Testis (tissue), 5 donors: ENCODE measurements at places on chromosomes 3 and 15. TPM values are rescaled to one million over a fixed set of nuclear protein-coding genes. Genes with fewer than 3 reads are reported as not detected.

GRCh38 chr3:113241292-113242095 is 30.1 kb downstream of the BOC start:
- peak overlapping the region; percentile 36 for H3K27ac ChIP-seq
- H3K27me3 ChIP-seq = no peaks in the 10 kb centered on the region
- H3K36me3 ChIP-seq = no peaks in the 10 kb centered on the region

GRCh38 chr3:195348426-195349115 is 77.6 kb upstream of the XXYLT1 start:
- no peak overlapping the region for H3K4me3 ChIP-seq
- H3K27me3 ChIP-seq = no peaks in the 10 kb centered on the region
- H3K36me3 ChIP-seq = no peaks in the 10 kb centered on the region
- H3K27ac ChIP-seq = no peak overlapping the region
- no peaks in the 10 kb centered on the region for H3K4me1 ChIP-seq
- DNase-seq = no peak

The GNAT1 gene
- 0.93 TPM for total RNA-seq

The P2RY12 gene
- not detected for total RNA-seq

GRCh38 chr3:124766113-124767095 is 36.2 kb downstream of the UMPS start:
- no peaks in the 10 kb centered on the region for H3K27me3 ChIP-seq
- peaks cover 10% of the 10 kb centered on the region for H3K4me1 ChIP-seq

GRCh38 chr3:50658831-50659230 is 15.9 kb upstream of the DOCK3 start:
- no peaks in the 10 kb centered on the region for H3K27me3 ChIP-seq
- H3K4me3 ChIP-seq = no peak overlapping the region
- no peaks in the 10 kb centered on the region for H3K36me3 ChIP-seq
- no peak overlapping the region for H3K27ac ChIP-seq
- H3K4me1 ChIP-seq = no peaks in the 10 kb centered on the region

The CHP1 gene
- 61.9 TPM for total RNA-seq

GRCh38 chr15:28975766-28976179 is 90.0 kb downstream of the APBA2 start:
- no peak overlapping the region for H3K4me3 ChIP-seq
- H3K36me3 ChIP-seq = no peaks in the 10 kb centered on the region
- peak; percentile 69 for DNase-seq
- no peaks in the 10 kb centered on the region for H3K27me3 ChIP-seq
- H3K27ac ChIP-seq = no peak overlapping the region

The GOLGA8G gene
- 57.9 TPM for total RNA-seq

DNA sequence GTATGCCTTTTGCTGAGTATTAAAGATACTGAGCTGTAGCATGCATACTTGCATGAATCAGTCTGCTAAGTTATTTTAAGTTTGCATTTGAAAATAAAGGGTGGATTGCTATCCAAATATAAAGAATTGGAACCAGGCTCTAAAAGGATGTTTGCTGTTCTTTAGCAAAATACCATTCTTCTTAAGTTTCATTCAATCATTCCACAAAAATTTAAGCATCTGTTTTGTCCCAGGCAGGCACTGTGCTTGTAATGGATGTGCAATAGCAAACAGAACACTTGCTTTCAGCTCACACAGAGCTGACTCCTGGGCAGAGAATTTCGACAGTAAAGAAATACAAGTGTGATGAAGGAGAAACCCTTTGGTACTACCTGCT is 151.1 kb downstream of the PGPEP1L start:
- H3K4me3 ChIP-seq = no peak overlapping the region
- H3K4me1 ChIP-seq = peaks cover 52% of the 10 kb centered on the region
- no peak for DNase-seq
- H3K27ac ChIP-seq = no peak overlapping the region
- no peaks in the 10 kb centered on the region for H3K36me3 ChIP-seq

The EFHB gene
- total RNA-seq = 22.0 TPM

GRCh38 chr3:189038773-189039745 is 132.7 kb upstream of the TPRG1 start:
- DNase-seq = no peak
- H3K4me3 ChIP-seq = no peak overlapping the region
- H3K27ac ChIP-seq = no peak overlapping the region
- no peaks in the 10 kb centered on the region for H3K27me3 ChIP-seq
- no peaks in the 10 kb centered on the region for H3K4me1 ChIP-seq

The ROPN1 gene
- 139 TPM for total RNA-seq

GRCh38 chr3:160099834-160100233 is 111.2 kb downstream of the IL12A start:
- no peaks in the 10 kb centered on the region for H3K4me1 ChIP-seq
- no peak for DNase-seq
- H3K27ac ChIP-seq = no peak overlapping the region
- no peaks in the 10 kb centered on the region for H3K36me3 ChIP-seq

The BOC gene
- 33.6 TPM for total RNA-seq

GRCh38 chr15:93283854-93284253 is 194.8 kb upstream of the RGMA start:
- peaks cover 11% of the 10 kb centered on the region for H3K4me1 ChIP-seq
- H3K4me3 ChIP-seq = no peak overlapping the region
- no peak for DNase-seq
- H3K27ac ChIP-seq = no peak overlapping the region

DNA sequence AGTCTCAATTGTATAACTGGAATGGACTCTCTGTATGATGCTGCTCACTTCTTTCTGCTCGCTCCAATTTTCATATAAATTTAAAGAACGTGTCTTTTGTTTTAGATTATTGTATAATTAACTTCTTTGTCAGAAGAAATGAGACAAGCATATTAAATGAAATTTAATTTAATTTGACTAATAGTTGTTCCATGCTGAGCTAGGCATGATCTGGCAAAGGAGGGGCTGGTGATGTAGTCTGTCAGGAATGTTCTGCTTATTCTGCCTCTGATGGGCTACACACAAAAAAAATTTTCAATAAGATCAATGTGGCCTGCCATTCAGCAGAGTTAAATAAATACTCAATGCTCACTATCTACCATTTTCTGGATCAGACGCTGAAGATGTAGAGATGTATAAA is 208.4 kb upstream of the CD96 start:
- H3K27ac ChIP-seq = no peak overlapping the region
- H3K27me3 ChIP-seq = no peaks in the 10 kb centered on the region
- DNase-seq = no peak
- H3K4me1 ChIP-seq = peaks cover 3% of the 10 kb centered on the region
- H3K36me3 ChIP-seq = no peaks in the 10 kb centered on the region

The ITGB5 gene
- total RNA-seq = 76.9 TPM

DNA sequence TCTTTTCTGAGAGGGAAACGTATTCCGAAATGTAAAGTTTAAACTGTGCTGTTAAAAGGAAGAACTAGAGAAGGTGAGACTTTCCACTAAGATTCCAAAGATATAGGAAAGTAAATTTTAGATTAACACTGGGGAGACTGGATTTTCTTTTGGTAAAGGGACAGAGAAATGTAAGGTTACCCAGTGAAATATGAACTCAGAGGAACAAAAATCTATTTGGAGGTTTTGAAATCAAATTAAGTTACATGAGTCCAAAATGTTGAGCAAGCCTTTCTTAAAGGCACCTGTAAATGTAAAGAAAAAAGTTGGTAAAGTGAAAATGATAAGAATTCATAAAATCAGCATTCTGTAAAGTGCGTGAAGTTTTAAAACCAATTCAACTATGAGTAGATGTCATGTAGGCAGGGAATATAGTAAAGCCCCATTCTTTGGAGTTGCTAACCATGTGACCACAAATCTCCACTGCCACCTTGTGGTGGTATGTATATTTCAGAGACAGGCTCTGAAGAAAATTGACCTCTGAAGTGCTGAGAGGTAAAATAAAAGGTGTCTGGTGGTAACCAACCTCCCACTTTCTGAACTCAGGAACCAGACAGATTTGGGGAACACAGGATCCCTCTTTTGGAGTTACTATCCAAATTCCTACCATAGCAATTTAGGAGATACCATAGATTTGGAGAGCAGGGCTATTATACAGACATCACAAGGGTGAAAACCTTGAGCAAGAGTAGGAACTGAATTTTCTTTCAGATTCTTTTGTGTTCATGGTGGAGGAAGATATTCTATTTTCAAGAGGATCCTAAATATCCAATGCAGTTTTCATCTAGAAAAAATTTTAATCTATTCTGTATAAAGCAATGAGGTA is 215.3 kb downstream of the ROBO2 start:
- no peaks in the 10 kb centered on the region for H3K36me3 ChIP-seq
- H3K27me3 ChIP-seq = no peaks in the 10 kb centered on the region
- no peak overlapping the region for H3K27ac ChIP-seq
- no peaks in the 10 kb centered on the region for H3K4me1 ChIP-seq
- peak; percentile 75 for DNase-seq

DNA sequence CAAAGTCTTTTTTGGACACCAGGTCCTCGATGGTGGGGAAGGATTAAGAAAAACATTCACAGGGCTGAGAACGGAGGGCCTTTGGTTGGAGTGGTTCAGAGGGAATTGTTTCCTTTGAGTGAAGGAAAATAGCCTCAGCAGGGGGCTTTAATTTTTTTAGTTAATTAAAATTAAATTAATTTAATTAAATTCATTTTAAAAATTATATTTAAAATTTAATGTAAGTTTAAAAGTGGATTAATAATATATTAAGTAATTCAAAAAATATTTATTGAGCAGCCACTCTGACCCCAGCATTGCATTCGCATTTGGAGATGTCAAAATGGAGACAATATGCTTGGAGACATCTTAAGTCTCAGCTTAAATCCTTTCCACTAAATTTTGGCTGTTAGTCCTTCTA is 136.7 kb downstream of the KCNH8 start:
- no peaks in the 10 kb centered on the region for H3K36me3 ChIP-seq
- no peaks in the 10 kb centered on the region for H3K4me1 ChIP-seq
- H3K27me3 ChIP-seq = no peaks in the 10 kb centered on the region
- no peak overlapping the region for H3K27ac ChIP-seq
- DNase-seq = no peak
- H3K4me3 ChIP-seq = no peak overlapping the region

GRCh38 chr3:127288343-127288742 is 497 bp upstream of the PRR20G start:
- DNase-seq = no peak
- H3K27me3 ChIP-seq = no peaks in the 10 kb centered on the region
- no peaks in the 10 kb centered on the region for H3K4me1 ChIP-seq

The SLC28A2 gene
- total RNA-seq = not detected

- H3K27ac ChIP-seq = no peak overlapping the region
- H3K4me3 ChIP-seq = no peak overlapping the region
- no peaks in the 10 kb centered on the region for H3K4me1 ChIP-seq
- no peaks in the 10 kb centered on the region for H3K36me3 ChIP-seq
- DNase-seq = no peak
These were observed 695.8 kb downstream of the TUSC7 start for GRCh38 chr3:117405359-117405758.

- no peaks in the 10 kb centered on the region for H3K36me3 ChIP-seq
- H3K4me3 ChIP-seq = no peak overlapping the region
- H3K27me3 ChIP-seq = no peaks in the 10 kb centered on the region
These were observed 643.3 kb upstream of the ARRDC4 start for GRCh38 chr15:97317163-97317562.

The NSMCE3 gene
- 24.8 TPM for total RNA-seq

DNA sequence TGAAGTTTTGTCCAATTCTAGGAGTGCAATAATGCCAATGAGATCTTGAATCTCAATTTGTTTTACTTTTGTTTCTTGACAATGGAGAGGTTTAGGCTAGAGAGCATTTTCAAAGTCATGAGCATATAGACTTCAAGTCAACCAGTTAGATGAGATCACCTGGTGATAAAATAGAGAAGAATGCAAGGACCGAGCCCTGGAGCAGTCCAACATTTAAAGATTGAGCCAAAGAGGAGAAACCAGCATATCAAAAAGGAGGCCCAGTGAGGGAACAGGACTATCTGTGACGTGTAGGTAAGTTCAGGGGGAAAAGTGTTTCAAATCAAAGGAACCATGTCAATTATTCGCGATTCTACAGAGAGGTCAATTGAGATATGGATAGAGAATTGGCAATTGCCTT is 1.7 kb upstream of the PIAS1 start:
- no peaks in the 10 kb centered on the region for H3K27me3 ChIP-seq
- H3K36me3 ChIP-seq = no peaks in the 10 kb centered on the region
- H3K27ac ChIP-seq = no peak overlapping the region
- H3K4me1 ChIP-seq = peaks cover 17% of the 10 kb centered on the region
- DNase-seq = no peak

DNA sequence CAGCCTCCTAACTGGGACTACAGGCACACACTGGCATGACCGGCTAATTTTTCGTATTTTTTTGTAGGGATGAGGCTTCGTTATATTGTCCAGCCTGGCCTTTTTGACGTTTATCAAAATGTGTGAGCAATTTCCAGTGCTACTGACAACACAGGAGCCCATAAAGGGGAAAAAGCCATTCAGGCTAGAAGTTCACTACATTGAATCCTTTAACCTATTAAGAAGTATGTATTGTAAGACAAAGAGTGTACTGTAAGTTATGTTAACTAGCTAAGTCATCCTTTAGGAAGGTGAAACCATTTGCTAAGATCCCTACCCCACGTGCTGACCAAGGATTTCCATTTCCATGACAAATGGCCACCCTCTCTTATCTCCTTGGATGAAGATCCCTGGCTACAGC is 156.8 kb downstream of the FOXB1 start:
- H3K27me3 ChIP-seq = no peaks in the 10 kb centered on the region
- no peak for DNase-seq
- no peaks in the 10 kb centered on the region for H3K4me1 ChIP-seq
- H3K36me3 ChIP-seq = no peaks in the 10 kb centered on the region
- no peak overlapping the region for H3K27ac ChIP-seq

The RAB8B gene
- total RNA-seq = 20.8 TPM

DNA sequence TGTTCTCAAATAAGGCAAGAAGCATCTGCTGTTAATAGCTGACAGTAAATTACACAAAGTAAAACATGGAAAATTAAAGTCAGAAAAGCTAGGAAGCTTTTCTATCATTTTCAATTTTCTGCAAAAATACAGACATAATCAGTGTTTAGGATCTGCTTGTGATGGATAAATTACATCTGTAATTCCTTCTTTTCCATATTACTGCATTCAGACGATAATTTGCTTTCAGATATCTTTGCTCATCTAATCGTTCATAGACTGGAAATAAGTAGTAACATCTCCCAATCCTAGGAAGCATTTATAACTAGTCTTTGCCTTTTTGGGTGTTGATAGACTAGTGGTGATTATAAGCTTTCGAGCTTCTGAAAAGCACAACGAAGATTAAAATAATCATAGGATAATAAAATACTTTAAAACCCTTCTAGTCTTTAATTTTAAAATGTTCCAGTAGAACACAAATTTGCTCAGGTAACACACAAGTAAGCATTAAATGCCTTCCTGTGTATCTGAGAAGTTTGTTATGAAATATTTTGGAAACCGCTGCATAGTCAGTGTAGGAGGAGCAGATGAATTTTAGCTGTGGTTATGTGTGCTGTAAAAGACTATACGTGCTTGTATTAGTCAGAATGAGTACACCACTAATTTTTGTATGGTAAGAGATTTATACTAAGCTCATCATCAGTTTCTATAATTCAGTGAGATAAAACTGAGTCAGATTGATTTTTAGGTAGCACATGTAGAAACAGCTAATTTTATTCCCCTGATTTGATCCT is 41.0 kb downstream of the MBNL1 start:
- DNase-seq = no peak
- H3K4me3 ChIP-seq = no peak overlapping the region
- no peaks in the 10 kb centered on the region for H3K27me3 ChIP-seq

GRCh38 chr3:178206521-178206920 is 329.7 kb upstream of the KCNMB2 start:
- no peak overlapping the region for H3K27ac ChIP-seq
- DNase-seq = no peak
- no peaks in the 10 kb centered on the region for H3K4me1 ChIP-seq
- no peak overlapping the region for H3K4me3 ChIP-seq

The SKOR1 gene
- 2.2 TPM for total RNA-seq

GRCh38 chr15:74025436-74025835 is 30.9 kb downstream of the PML start:
- no peaks in the 10 kb centered on the region for H3K27me3 ChIP-seq
- peaks cover 8% of the 10 kb centered on the region for H3K4me1 ChIP-seq
- no peak for DNase-seq
- no peak overlapping the region for H3K27ac ChIP-seq
